ENCODE measurements at places on chromosomes 12 and 14.

DNA sequence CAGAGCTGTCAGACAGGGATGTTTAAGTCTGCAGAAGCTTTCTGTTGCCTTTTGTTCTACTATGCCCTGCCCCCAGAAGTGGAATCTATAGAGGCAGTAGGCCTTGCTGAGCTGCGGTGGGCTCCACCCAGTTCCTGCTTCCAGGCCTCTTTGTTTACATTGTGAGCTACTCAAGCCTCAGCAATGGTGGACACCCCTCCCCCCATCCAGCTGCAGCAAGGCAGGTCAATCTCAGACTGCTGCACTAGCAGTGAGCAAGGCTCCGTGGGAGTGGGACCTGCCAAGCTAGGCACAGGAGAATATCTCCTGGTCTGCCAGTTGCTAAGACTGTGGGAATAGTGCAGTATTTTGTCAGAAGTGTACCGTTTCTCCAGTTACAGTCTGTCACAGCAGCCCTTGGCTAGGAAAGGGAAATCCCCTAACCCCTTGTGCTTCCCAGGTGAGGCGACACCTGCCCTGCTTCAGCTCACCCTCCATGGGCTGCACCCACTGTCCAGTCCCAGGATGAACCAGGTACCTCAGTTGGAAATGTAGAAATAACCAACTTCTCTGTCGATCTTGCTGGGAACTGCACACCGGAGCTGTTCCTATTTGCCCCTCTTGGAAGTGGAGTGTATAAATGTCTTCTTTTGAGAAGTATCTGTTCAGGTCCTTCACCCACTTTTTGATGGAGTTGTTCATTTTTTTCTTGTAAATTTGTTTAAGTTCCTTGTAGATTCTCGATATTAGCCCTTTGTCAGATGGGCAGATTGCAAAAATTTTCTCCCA, 213.5 kb upstream of the SLC38A2 start:
- no peak for DNase-seq

- DNase-seq = no peak
Observed at GRCh38 chr12:19648591-19648990, 209.3 kb downstream of the AEBP2 start.

- no peak for DNase-seq
Observed at GRCh38 chr14:102902523-102903247, 19.8 kb upstream of the AMN start.

GRCh38 chr14:87430810-87431209, 562.2 kb downstream of the GALC start:
- DNase-seq = peak; percentile 48

GRCh38 chr14:21258005-21258888, 11.0 kb downstream of the HNRNPC start:
- no peak for DNase-seq
